Foreskin melanocyte (primary cell): ENCODE measurements at places on chromosomes 2 and 18.

- DNase-seq, result no peak
These were observed 69.3 kb upstream of the FN1 start for GRCh38 chr2:215505044-215505786.

DNA sequence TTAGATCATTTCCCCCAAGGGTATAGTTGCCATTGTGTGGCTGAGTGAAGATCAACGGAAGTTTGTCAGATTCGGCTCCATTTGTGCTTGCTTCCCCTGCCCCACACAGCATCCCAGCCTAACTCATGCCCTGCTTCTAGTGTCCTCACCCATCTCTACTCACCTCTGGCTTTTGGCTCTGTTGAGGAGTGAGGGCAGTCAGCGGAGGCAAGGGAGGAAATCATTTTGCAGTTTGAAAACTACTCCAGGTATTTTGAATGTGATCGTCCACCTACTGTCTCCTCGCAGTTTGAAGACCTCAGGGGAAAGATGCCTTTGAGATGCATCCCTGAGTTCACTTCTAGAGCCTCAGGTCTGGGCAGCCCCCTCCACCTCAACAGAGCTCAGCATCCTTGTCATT lies 116.3 kb downstream of the FEZ2 start:
- DNase-seq, result no peak

DNA sequence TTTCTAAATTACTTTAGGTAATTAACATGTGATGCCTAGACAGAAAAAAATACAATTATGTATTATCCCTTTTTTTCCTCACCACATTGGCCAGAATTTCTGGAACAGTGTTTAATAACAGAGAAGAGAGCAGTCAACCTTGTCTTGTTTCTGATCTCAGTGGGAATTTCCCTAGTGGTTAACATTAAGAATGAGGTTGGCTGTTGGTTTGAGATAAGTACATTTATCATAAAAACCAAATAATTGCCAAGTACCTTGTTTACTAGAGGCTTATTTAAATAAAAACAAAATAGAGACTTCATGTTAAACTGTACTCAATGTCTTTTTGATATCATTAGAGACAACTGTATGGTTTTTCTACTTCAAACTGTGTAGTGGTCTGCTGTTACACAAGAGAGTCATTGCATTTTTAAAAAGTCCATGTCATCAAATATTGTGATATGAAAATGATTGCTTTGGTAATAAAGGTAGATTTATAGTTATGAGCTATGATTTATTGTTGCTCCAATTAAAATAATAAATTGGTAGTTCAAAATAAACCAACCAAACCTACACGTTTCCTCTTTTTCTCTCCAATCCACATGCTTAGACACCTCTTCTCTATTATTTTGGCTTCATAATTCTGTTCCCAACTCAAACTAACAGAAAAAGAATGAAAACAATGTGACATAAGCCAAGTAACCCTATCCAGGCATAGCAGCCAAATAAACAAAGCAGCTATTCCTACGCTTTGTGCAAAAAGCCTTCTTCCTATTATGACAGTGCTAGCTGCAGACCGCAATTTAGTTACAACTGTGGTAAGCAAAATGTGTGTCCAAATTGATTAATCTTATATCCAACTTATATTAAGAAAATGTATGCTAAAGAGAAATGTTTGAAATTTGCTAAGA lies 20.9 kb upstream of the TANK start:
- DNase-seq, result no peak

DNA sequence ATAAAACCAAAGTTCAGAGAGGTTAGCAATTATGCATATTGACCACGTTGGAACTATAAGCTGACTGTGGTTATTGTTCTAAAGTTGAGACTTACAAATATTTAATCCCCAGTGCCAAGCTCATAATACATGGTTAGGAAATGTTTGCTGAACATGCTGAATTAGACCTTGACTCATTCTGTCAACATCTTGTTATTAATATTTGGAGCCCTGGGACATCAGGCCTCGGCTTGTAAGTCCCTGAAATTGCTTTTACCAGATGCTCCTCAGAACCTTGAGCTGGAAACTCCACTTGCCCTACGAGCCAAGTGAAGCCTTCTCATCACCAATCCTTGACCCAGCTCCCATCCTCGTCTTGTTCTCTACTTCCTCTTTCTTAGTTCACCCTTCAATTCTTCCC lies 21.2 kb downstream of the DYNAP start:
- DNase-seq, result no peak

DNA sequence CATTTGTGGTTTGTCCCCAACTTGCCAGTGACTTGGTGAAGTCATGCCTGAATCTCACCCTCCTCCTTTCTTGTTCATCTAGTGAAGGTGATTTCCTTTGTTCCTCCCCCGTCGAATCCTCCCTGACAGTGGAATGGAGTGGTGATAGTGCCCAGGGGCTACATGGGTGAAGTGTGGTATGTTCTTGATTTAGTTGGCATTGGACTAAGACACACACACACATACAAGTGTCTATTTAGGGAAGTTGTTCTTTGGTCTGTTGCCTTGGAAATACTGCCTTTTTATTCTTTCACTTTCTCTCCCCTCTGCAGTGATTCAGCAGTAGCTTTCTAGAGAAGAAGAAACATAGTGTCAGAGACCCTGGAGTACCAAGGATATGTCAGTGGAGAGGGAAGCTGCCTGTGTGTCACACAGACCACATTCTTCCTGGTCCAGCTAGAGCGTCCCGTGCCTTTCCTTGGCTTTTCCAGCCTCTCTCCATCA lies 10.9 kb downstream of the INPP4A start:
- no peak for DNase-seq

GRCh38 chr2:10028407-10028987 lies 14.9 kb upstream of the KLF11 start:
- no peak for DNase-seq

GRCh38 chr18:64185987-64186386 lies 37.1 kb upstream of the LINC00305 start:
- DNase-seq, result no peak

- no peak for DNase-seq
These were observed 46.2 kb downstream of the ARMC9 start for GRCh38 chr2:231244382-231245248.

DNA sequence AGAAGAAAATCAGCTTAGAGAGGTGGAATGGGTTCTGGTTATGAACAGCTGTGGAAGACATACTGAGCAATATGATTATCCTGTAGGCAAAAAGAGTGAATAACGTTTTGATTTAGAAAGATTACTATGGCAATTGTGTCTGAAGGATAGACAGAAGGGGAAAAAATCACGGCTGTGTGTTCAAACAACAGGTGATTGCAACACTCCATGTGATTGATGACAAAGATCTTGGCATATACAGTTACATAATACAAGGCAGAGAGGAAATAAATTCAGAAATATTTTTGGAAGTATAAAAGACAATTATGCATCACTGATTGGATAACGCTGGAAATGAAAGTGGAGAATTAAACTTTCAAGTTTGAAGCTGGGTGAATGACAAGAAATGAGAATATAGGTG lies 58.5 kb upstream of the KCNJ3 start:
- no peak for DNase-seq

- DNase-seq, result no peak
These were observed 443.9 kb upstream of the FSHR start for GRCh38 chr2:49598231-49598630.

DNA sequence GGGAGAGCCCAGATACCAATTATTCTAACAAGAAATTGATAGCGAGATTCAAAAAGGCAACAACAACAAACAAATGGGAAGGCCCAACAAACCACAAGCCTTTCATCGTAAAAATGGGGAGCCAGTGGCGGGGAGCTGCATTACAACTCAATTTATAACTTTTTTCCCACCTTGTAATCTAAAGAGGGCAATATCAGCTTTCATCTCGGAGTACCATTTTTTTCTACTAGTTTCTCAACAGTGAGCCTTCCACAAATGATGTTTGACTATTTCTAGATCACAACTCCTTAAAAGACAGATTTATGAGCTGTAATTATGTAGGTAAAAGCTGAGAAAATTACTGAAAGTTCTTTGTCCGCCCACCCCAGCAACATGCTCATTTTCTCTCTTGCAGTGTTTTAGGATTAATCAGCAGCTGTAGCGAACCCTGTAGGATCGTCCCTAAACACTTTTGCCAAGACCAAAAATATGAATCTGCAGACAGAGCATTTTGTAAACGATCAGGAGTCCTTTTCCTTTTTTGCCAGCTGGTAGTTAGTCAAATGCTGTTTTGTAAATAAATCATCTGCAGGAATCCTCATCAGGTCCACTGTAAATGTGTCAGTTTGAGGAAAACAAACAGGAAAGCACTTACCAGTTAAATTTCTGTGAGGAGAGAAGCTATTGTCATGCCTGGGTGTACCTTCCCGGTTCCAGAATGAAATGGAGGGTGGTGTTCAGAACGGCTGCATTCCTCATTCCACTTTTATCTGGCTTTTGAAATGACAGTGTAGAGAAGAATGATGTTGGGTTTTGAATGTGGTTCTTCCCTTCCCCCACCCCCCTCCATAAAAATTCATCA lies 53.2 kb downstream of the EEF1B2 start:
- no peak for DNase-seq

DNA sequence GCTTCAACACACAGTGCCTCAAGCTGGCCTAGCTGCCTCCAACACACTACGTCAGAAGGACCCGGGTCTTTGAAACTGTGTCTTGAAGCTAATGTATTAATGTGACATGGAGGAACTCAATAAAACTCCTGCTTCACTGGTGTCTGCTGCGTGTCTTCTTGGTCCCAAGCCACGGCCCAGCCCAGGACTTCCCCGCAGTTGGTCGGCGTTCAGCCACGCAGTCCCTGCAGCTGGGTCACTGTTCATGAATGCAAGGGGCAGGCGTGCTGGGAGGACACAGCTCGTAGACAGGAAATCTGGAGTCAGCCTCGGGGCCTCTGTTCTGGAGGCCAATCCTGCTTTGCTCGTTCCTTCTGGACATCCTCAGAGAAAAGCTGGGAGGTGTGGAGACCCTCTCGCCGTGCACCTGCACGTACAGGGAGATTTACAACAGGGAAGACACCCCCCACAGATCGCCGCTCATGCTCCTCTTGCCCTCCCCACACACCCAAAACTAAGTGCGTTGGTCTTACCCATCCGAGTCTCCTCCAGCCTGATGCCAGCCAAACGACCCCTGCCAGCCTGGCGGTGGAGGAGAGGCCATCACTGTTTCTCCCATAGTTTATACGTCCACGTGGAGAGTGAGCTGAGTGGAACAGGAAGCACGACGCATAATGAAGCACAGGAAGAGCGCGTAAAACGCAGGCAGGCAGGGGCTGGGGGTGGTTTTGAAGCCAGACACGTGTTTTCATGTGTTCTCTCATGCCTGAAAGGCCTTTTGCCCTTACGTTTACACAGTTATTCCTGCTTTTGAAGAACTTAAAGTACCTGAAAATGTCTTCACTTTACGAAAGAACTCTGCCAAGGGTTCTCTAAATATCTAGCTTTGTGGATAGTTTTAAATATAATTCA lies 39.7 kb downstream of the ADI1 start:
- DNase-seq, result no peak

- DNase-seq, result no peak
These were observed 84.2 kb upstream of the MAPK4 start for GRCh38 chr18:50475538-50476193.

DNA sequence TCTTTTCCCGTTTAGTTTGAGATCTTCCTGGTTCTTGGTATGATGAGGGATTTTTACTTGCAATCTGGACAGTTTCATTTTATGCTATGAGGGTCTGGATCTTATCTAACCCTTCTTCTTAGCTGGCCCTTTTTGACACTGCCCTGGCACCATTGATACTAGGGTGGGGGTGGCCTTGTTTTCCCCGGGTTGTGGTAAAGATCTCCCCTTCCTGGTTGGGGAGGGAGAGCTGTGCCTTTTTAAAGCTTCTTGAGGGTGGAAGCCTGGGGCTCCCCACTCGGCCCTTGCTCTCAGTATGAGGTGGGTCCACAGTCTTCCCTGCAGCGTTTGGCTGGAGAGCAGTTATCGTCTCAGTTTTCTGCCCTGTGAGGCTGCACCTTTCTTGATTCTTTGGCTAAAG lies 66.1 kb downstream of the ASB1 start:
- DNase-seq, result no peak

GRCh38 chr2:3189076-3189591 lies 188.5 kb downstream of the EIPR1 start:
- peak; percentile 22 for DNase-seq

GRCh38 chr18:63539904-63540510 lies 2.2 kb upstream of the SERPINB12 start:
- DNase-seq, result peak; percentile 8
